ENCODE measurements at places on chromosomes 13 and 19.
A peak's percentile ranks its signal among the peaks of the same experiment; 100 is the strongest.

- DNase-seq, result no peak
Measured at GRCh38 chr19:55232986-55233385, 4.4 kb upstream of the TMEM86B start.

DNA sequence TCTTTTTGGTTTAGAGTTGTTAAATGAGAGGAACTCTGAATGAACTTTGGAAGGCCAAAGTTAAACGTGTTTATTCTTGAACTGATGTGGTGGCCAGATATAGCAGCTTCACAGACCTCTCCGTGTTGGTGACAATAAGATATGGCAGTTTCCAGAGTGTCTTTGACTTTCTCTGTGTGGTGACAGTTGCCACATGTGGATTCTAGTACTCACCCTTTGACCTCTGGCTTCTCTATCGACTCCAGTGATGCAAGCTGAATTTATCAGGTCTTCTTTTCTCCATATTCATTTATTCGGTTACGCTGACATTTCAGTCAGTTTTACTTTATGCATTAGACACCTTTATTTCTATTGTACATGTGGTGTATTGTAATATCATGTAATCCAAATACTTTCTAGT, 1469.5 kb downstream of the SLITRK1 start:
- no peak for DNase-seq

DNA sequence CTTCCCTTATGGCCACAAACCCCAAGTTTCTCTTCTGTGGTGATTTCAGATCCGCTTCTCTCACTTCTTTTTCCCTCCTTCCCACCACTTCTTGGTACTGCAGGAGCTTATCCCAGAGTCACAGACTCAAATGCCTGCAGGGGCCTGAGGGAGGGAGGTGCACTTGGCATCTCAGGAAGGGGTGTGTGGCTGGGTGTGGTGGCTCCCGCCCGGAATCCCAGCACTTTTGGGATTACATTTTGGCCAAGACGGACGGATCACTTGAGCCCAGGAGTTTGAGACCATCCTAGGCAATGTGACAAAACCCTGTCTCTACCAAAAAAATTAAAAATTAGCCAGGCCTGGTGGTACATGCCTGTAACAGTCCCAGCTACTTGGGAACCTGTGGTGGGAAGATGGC, 5.6 kb downstream of the USF2 start:
- no peak for DNase-seq

- DNase-seq, result no peak
Measured at GRCh38 chr19:55099557-55100506, 17.6 kb downstream of the PPP1R12C start.

DNA sequence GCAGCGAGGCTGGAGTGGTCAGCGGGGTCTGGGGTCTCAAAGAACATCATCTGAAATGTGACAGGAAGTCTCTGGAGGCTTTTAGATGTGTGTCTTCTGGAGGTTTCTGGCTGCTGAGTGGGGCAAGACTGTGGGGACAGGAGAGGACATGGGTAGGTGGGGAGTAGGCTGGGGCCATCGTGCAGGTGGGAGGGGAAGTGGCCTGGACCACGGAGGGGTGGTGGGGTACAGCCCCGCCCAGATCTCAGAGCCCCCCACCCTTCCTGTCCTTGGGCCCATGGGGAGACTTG, 6.2 kb downstream of the AP1M1 start:
- DNase-seq, result no peak

GRCh38 chr19:1259206-1259875, 9.8 kb upstream of the CIRBP start:
- peak; percentile 63 for DNase-seq

GRCh38 chr13:60035874-60036273, 127.9 kb downstream of the DIAPH3 start:
- DNase-seq, result no peak

GRCh38 chr13:109165417-109165904, 536.0 kb downstream of the MYO16 start:
- no peak for DNase-seq

DNA sequence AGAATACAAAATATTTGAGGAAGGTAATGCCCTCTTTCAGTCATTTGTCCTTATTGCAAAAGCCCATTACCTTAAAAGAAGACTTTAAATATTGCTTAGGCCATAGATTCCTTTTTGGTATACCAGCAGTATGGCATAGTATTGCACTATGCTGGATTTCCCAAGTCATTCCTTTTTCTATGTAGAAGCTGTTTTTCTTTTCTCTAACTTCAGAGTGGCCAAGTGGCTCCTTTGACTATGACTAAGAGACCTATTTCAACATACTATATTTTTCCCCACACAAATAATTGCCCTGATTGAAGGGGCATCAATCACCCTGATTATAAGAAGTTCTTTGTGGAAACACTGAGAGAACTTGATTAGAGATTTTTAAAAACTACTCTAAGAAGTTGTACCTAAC, 68.6 kb downstream of the UFM1 start:
- no peak for DNase-seq

DNA sequence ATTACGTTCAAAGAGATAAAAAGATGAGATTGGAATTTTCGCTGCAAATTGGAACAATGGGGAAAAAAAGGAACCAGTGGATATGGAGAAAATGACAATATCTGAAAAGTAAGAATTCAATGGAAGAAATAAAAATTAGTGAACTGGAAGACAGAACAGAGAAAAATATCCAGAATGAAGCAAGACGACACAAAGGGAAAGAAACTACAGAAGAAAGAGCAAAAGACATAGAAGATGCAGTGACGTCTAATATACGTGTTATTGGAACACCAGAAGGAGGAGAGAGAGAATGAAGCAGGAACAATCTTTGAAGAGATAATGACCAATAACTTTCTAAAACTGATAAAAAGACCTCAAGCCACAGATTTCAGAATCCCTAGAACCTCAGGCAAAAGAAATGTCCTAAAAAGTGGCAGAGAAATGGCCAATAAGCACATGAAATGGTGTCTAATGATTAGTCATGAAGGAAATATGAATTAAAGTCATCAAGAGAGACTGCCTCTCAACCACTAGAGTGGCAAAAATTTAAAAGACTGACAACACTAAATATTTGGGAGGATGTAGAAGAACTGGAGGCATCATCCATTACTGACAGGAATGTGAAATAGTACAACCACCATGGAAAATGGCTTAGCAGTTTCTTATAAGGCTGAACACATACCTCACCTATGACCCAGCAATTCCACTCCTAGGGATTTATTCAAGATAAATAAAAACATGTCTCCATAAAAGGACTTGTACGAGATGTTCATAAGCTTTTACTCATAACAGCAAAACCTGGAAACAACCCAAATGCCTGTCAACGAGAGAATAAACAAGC, 56.5 kb downstream of the GADD45B start:
- no peak for DNase-seq

DNA sequence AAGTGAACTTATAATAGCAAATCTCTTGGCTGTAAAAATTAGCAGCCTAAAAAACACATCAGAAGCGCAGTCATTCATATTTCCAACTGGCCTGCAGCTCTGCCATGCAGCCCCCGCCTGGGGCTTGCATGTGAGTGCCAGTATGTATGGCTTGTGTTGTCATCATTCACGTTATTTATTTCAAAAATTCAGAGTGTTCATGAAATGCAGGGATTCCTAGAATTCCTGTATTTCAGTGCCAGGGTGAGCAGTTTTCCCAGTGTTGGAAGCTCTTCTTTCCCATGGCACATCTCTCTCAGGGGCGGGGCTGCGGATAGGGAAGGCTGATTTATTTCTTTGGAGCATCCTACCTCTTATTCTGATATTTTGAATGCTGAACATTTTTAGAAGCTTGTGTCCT, 234.6 kb downstream of the FGF9 start:
- DNase-seq, result no peak

DNA sequence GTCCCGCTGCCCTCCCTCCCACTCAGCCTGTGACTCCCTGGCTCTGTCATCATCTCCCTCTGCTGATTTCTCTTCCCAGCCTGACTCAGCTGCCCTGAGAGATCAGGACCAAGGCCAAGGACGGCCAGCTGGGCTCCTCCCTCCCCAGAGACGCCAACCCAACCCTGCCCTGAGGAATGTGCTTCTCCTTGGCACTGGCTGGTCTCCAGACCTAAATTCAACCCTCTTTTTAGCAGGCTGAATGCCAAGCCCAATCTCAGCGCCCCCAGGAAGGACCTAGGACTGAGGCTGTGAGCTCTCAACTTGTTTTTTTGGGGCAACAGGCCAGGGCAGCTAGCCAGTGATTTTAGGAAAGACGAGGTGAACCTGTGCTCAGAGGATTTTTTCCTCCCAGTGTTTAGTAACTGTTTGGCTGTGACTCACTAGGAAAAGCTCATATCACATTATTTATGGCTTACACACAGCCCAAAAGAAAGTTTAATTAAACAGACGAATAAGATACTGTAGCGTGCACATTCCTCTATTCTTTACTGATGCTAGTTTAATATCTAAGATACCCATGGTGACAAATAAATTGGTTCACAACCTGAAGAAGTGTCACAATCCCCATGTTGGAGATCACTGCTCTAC, 7.4 kb upstream of the IGFL1 start:
- no peak for DNase-seq

- DNase-seq, result no peak
Measured at GRCh38 chr19:31988256-31988655, 357.2 kb upstream of the ZNF507 start.

GRCh38 chr13:108993346-108993745, 363.9 kb downstream of the MYO16 start:
- DNase-seq, result no peak

DNA sequence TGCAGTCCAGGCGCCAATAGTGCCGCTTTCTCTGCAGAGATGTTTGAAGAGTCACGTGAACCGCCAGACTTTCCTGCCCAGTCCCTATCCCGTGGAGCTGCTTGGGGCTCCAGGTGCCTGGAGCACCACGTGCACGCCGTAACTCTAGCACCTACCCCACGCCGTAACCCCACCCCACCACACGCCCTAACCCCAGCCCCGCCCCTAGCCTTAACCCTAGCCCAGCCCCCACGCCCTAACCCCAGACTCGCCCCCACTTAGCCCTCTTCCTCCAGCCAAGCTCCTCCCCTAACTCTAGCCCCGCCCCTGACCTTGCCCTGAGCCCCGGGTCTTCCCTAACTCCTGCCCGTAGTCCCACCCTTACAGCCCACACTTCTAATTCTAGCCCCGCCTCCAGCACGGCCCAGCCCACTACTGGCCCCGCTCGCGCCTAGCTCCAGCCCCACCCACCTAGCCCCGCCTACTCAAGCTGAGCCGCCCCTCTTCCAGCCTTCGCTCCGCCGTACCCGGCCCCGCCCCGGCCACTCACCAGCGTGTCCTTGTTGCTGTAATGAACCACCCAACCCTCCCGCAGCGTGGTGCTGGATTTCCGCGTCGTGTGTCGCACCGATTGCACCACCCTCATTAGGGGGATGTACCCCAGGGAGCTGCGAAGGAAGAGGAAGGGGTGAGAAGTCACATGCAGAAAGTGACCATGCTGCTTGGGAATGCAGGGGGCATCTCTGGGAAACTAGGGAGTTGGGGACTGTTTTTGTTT, 19.5 kb downstream of the PRKD2 start:
- peak; percentile 58 for DNase-seq

DNA sequence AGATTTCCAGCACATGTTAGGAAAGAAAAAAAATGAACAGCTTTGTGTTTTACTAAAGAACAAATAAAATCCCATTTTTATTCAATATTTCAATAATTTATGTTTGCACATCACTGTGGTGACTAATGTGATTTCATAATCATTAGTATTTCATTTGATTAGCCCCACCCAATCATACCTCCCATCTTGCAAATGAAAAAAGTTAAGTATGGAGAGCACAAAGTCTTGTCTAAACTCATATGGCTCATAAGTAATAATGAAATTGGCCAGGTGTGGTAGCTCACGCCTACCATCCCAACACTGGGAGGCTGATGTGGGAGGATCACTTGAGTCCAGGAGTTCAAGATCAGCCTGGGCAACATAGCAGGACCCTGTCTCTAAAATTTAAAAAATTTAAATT, 3.8 kb downstream of the ZNF490 start:
- DNase-seq, result no peak

GRCh38 chr13:114087430-114087829, 45.0 kb downstream of the RASA3 start:
- DNase-seq, result no peak

- DNase-seq, result no peak
Measured at GRCh38 chr13:45768656-45769479, 66.7 kb downstream of the CBY2 start.

- DNase-seq, result no peak
Measured at GRCh38 chr13:105048677-105049076, 1486.8 kb downstream of the EFNB2 start.

GRCh38 chr13:114106991-114107685, 25.3 kb downstream of the RASA3 start:
- no peak for DNase-seq

DNA sequence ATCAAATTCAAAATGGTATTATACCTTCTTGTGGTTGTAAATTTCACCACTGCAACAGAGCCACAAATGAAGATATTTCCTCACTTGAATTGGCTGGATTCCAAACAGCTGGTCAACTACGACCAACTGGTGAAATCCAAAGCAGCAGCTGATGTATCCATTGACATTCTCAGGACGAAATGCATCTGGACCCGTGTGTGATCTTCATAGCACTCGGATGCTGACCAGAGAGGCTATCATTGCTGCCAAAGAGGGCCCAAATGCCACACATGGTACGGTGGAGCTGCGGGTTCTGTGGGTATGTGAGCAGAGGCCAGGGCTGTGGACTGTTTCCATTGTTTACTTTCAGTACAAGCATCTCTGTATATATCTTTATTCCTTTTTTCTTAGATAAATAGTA, 25.6 kb upstream of the PCCA start:
- no peak for DNase-seq

DNA sequence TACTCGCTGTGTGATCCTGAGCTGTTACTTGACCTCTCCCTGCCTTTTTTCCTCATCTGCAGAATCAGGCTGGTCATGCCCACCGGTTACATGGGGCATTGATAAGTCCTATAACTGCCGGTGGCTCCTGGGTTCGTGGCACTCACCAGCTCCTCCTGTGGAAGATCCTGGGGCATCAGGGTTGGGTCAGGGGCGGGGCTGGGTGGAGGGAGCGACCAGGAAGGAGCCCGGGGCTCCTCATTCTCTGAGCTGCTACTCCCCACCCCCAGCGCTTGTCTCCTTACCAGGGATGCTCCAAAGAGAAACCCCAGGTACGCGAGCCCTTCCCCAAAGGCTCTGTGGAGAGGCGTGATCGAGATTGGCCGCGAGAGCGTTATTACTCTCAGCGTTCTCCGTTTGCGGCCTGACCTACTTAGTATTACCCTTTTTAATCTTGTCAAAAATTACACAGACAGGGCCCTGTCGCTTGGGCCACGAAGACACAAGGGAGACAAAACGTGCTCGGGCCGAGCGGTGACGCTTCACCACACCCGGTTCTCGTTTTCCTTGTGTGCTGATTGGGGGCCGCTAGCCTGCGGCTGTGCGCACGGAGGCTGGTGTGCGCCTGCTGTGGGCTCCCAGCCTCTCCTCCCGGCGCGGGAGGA, 10.7 kb downstream of the HDGFL2 start:
- DNase-seq, result no peak

DNA sequence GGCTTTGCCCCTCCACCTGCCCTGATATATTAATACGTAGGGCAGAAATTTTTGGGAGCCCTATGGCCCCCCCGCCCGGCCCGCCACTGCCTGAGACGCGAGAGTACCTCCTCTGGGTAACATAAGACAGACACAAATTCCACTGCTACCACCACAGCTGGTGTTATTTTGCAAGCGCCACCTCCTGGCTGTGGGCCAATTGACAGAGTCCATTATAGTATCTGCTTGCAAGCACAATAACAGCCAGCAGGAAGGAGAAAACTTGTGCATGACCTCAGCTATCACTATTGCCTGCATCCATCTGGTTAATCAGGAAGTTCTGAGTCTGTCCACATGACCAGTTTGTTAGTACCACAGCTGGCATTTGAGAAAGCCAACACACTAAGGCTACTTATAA, 25.3 kb upstream of the OR10H2 start:
- DNase-seq, result peak; percentile 77

- DNase-seq, result no peak
Measured at GRCh38 chr19:46626446-46626845, 1.6 kb upstream of the PTGIR start.

All from hematopoietic multipotent progenitor cell treated with erythropoietin and hydrocortisone succinate and interleukin-3 and kit ligand, for 8 days (in vitro differentiated cells).